AG10803 (cell line): ENCODE measurements at places on chromosomes 12 and 14.

GRCh38 chr14:90775441-90775840, 40.8 kb downstream of the TTC7B start:
- no peak for DNase-seq

- no peak for DNase-seq
These were observed 8.7 kb downstream of the AKAP6 start for GRCh38 chr14:32337759-32338158.

- no peak for DNase-seq
These were observed 143.3 kb upstream of the BCL2L14 start for GRCh38 chr12:11927286-11927935.

DNA sequence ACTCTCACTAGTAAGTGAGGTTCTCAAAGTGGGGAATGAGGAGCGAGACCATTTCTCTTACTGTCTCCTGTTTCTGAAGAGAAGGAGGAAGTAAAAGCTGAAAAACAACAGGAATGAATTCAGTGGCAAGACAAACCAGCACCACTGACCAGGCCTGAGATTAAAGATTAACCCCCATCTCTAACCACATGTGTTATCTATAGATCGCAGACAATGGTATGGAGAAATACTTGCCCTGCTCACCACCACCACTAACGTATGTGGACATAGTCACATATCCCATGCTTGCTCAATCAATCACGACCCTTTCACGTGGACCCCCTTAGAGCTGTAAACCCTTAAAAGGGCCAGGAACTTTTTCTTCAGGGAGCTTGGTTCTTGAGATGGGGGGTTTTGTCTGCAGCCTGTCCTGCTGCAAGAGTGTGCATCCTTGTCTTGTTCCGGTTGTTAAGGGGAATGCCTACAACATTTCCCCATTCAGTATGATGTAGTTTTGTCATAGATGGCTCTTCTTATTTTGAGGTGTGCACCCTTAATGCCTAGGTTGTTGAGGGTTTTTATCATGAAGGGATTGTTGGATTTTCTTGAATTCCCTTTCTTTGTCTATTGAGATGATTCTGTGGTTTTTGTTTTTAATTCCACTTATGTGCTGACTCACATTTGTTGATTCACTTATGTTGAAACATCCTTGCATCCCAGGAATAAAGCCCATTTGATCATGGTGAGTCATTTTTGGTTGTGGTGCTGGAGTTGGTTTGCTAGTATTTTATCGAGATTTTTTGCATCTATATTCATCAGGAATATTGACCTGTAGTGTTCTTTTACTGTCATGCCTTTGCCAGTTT, 698.8 kb upstream of the LMO3 start:
- peak; percentile 1 for DNase-seq

- DNase-seq, result peak; percentile 76
These were observed 36.5 kb downstream of the CMKLR1 start for GRCh38 chr12:108302403-108303311.
